ENCODE measurements at places on chromosomes 11 and 22. TPM values are rescaled to one million over a fixed set of nuclear protein-coding genes. Genes with fewer than 3 reads are reported as not detected.

The MFNG gene
- 3.7 TPM for total RNA-seq

The LMF2 gene
- 38.1 TPM for total RNA-seq

The OR4A16 gene
- total RNA-seq: not detected

The STK33 gene
- total RNA-seq: 13.3 TPM

The C22orf42 gene
- 0.78 TPM for total RNA-seq

The BLID gene
- total RNA-seq: not detected

The SYCE3 gene
- 0.46 TPM for total RNA-seq

The ISX gene
- not detected for total RNA-seq

- DNase-seq: no peak
- no peak overlapping the region for H3K27ac ChIP-seq
- no peak overlapping the region for H3K4me3 ChIP-seq
- H3K4me1 ChIP-seq: peaks cover 11% of the 10 kb centered on the region
- peaks cover 29% of the 10 kb centered on the region for H3K36me3 ChIP-seq
- no peaks in the 10 kb centered on the region for H3K27me3 ChIP-seq
These were observed 11.8 kb downstream of the HIKESHI start for GRCh38 chr11:86313793-86314192.

GRCh38 chr11:83282084-83282716, 4.0 kb downstream of the CCDC90B start:
- H3K4me1 ChIP-seq: peaks cover 29% of the 10 kb centered on the region
- peaks cover 24% of the 10 kb centered on the region for H3K36me3 ChIP-seq
- H3K4me3 ChIP-seq: no peak overlapping the region
- peak overlapping the region; percentile 13 for H3K27ac ChIP-seq
- no peaks in the 10 kb centered on the region for H3K27me3 ChIP-seq

GRCh38 chr11:123404676-123405075, 25.4 kb upstream of the GRAMD1B start:
- no peak overlapping the region for H3K27ac ChIP-seq
- DNase-seq: no peak
- H3K4me3 ChIP-seq: no peak overlapping the region
- peaks cover 29% of the 10 kb centered on the region for H3K27me3 ChIP-seq
- H3K36me3 ChIP-seq: no peaks in the 10 kb centered on the region
- H3K4me1 ChIP-seq: peaks cover 30% of the 10 kb centered on the region

DNA sequence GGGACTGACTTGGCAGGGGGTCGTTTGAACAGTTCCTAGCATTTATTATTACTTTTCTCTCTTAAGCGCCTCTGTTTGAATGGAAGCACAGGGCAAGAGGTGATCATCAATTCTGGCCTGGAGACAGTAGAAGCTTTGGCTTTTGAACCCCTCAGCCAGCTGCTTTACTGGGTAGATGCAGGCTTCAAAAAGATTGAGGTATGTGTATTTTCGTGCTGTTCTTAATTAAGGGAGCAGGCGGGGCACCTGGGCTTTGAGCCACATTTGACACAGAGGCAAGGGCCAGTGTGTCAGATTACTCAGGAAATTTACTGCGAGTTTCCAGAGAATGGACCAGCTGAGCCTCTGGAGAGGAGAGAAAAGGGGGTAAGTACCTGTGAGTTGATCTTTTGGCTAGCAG, 102.4 kb upstream of the SORL1-AS1 start:
- peaks cover 65% of the 10 kb centered on the region for H3K36me3 ChIP-seq
- H3K4me1 ChIP-seq: no peaks in the 10 kb centered on the region
- no peak for DNase-seq
- H3K4me3 ChIP-seq: no peak overlapping the region

- H3K4me3 ChIP-seq: no peak overlapping the region
- DNase-seq: no peak
- no peaks in the 10 kb centered on the region for H3K27me3 ChIP-seq
- no peaks in the 10 kb centered on the region for H3K4me1 ChIP-seq
These were observed 110.3 kb downstream of the LRRC32 start for GRCh38 chr11:76560219-76560618.

- peaks cover 62% of the 10 kb centered on the region for H3K27me3 ChIP-seq
- no peaks in the 10 kb centered on the region for H3K36me3 ChIP-seq
- H3K4me3 ChIP-seq: peak overlapping the region; percentile 10
- no peak for DNase-seq
These were observed 28.7 kb downstream of the EIF3F start for GRCh38 chr11:8015753-8016239.

DNA sequence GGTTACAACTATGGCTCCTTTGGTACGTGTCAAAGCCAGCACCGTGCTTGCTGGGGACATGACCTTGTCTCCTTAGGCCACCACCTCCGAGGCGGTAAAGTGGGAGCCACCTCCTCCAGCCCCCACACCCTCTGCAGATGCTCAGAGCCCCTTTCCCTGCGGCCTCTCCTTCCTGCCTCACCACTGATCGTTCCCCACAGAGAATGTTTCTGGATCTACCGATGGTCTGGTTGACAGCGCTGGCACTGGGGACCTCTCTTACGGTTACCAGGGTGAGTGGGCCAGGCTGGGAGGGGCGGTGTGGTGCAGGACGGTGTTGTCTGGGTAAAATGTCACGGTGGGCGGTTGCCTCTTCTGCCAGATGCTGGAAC, 8.9 kb downstream of the SIDT2 start:
- H3K27me3 ChIP-seq: no peaks in the 10 kb centered on the region
- 0 out of 2 replicates have a peak overlapping the region, but pooled peaks have one; percentile 49 for H3K27ac ChIP-seq
- H3K4me1 ChIP-seq: no peaks in the 10 kb centered on the region
- no peak for DNase-seq
- no peak overlapping the region for H3K4me3 ChIP-seq

DNA sequence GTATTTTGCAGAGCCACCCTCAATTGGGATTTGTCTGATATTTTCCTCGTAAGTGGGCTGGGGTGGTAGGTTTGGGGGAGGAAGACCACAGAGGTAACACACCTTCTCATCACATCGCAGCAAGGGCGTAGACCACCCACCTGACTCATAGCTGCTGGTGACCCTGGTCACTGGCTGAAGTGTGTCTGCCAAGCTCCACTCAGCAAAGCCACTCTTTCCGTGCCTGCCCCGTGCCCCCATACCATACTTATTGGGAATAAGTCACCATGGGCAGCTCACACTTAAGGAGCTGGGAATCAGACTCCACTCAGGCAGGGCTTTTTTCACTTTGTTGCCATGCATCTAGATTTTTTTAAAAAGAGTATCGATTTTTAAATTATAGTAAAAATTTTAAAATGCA, 111.6 kb downstream of the PHF21B start:
- peaks cover 6% of the 10 kb centered on the region for H3K4me1 ChIP-seq
- no peak overlapping the region for H3K4me3 ChIP-seq
- DNase-seq: no peak
- peaks cover 66% of the 10 kb centered on the region for H3K36me3 ChIP-seq
- no peak overlapping the region for H3K27ac ChIP-seq

GRCh38 chr11:124656774-124657630, 16.5 kb downstream of the SIAE start:
- DNase-seq: peak; percentile 31
- H3K4me3 ChIP-seq: 0 out of 2 replicates have a peak overlapping the region, but pooled peaks have one; percentile 6
- H3K36me3 ChIP-seq: no peaks in the 10 kb centered on the region
- 0 out of 2 replicates have a peak overlapping the region, but pooled peaks have one; percentile 18 for H3K27ac ChIP-seq
- peaks cover 3% of the 10 kb centered on the region for H3K27me3 ChIP-seq
- peaks cover 20% of the 10 kb centered on the region for H3K4me1 ChIP-seq

GRCh38 chr11:9753021-9753420, 89.1 kb downstream of the SWAP70 start:
- no peak for DNase-seq
- peak overlapping the region; percentile 62 for H3K27ac ChIP-seq
- H3K4me3 ChIP-seq: no peak overlapping the region
- peaks cover 35% of the 10 kb centered on the region for H3K4me1 ChIP-seq

DNA sequence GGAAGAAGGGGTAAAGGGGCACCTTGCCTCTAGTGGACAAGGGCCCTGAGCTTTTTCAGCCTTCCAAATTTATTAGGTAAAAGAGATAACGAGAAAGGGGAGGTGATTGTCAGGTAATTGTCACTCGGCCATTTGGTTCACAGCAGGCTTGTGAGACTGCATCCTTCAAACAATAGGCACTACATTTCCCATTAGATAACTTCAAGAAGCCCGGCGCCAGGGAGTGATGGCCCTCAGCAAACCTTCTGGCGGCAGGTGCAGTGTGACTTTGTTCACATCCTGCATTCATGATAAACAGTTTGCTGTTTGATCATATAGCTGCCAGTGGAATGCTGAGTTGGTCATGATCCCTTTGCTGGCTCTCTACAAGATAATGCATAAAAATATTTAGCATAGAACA, 185.1 kb downstream of the CWF19L2 start:
- H3K27ac ChIP-seq: no peak overlapping the region
- H3K27me3 ChIP-seq: no peaks in the 10 kb centered on the region
- DNase-seq: no peak
- H3K4me3 ChIP-seq: no peak overlapping the region
- H3K36me3 ChIP-seq: peaks cover 4% of the 10 kb centered on the region
- H3K4me1 ChIP-seq: 0 out of 2 replicates have a peak, but pooled peaks cover 2% of the 10 kb centered on the region

DNA sequence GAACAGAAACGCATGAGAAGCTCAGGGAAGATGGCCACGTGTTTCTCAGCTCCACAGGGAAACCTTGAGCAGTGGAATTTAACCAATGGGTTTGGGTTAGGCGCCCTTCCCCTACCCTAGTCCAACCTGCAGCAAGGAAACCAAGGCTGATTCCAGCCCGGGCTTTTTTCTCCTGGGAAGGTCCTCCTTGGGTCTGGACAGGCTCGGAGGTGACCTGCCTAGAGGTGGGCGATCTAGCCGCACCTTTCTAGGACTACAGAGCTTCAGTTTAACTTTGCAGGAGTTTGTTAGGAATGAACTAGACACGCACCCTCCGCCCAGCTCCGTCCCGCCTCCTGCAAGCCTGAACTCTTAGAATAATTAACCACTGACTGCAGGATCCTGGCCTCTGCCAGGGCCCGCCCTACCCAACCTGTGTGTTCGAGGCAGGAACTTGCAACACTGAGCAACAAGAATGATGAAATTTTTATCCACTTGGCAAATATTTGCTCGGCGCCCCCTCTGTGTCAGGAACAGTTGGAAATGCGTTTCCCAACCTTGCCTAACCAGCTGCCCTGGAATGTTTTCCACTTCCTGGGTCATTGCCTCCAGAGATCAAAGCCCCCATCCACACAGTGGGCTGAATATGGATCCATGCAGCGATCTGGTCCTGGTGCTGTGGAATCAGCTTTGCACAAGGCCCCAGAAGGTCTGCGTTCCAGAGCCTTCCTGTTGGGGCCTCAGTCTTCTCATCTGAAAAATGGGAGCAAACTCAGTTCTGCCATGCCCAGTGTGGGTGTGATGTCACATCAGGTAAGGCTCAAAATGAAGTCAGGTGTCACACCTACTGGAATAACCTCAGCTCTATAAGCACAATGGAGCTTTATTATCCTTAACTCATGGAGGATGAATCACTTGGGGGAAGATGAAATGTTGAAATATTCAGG, 13.3 kb downstream of the MPST start:
- 0 out of 2 replicates have a peak overlapping the region, but pooled peaks have one; percentile 30 for H3K27ac ChIP-seq
- H3K27me3 ChIP-seq: peaks cover 8% of the 10 kb centered on the region
- H3K4me3 ChIP-seq: no peak overlapping the region
- peaks cover 31% of the 10 kb centered on the region for H3K4me1 ChIP-seq
- H3K36me3 ChIP-seq: peaks cover 2% of the 10 kb centered on the region

DNA sequence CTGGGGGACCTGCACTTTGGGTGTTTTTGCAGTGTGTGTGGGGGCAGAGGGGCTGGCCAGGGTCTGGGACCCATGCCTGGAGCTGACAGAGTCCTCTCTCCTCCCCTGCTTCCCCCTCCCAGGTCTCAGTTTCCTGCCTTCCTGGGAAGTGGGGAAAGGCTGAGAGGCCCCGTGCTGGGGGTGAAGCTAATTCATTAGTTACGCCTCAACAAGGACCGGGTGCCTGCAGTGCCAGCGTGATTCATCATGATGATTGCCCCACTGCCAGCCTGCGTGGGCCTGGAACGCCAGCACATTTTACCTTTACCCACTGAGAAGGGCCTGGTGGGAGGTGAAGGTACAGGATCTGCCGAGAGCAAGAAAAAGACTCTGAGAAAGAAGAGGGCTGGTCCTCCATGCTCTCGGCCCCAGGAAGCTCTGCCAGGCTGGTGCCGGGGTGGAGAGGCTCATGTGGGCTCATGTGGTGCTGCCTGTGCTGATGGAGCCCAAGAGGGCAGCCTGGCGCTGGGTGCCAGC, 2.9 kb upstream of the LRRC10B start:
- H3K27me3 ChIP-seq: peaks cover 43% of the 10 kb centered on the region
- peaks cover 60% of the 10 kb centered on the region for H3K4me1 ChIP-seq
- H3K27ac ChIP-seq: no peak overlapping the region
- DNase-seq: no peak
- H3K36me3 ChIP-seq: no peaks in the 10 kb centered on the region
- H3K4me3 ChIP-seq: no peak overlapping the region

GRCh38 chr11:131356206-131356605, 14.2 kb upstream of the NTM start:
- DNase-seq: no peak
- no peaks in the 10 kb centered on the region for H3K27me3 ChIP-seq
- peaks cover 32% of the 10 kb centered on the region for H3K4me1 ChIP-seq
- H3K4me3 ChIP-seq: no peak overlapping the region
- H3K27ac ChIP-seq: no peak overlapping the region
- peaks cover 10% of the 10 kb centered on the region for H3K36me3 ChIP-seq

GRCh38 chr11:35487532-35488078, 37.8 kb downstream of the PAMR1 start:
- H3K27me3 ChIP-seq: peaks cover 12% of the 10 kb centered on the region
- DNase-seq: peak; percentile 80
- no peaks in the 10 kb centered on the region for H3K4me1 ChIP-seq

DNA sequence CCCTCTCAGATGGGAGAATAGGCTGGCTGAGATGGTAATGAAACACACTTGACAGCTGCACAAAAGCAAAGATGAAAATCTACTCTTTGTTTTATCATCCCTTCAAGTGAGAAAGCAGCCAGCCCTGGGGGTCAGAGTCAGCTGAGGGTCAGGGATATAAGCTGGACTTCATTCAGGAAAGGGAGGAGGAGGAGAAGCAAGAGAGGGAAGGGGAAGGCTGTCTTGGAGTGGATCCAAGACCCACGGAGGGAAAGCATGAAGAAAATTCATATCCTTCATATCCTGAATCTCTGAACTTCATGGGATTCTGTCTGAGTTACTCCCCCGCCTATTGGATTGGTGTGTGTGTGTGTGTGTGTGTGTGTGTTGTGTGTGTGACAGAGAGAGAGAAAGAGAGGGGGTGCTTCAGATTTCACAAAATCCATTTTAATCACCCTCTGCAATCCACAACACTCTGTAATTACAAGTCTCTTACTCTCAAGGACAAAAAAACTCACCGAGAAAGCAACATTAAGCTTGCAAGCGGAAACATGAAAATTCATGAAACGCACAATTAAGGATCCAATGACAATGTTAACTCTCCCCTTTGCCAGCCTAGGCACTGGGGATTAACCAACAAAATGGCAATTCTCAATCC, 327.7 kb downstream of the TENM4 start:
- no peak overlapping the region for H3K27ac ChIP-seq
- H3K36me3 ChIP-seq: no peaks in the 10 kb centered on the region
- DNase-seq: no peak
- no peak overlapping the region for H3K4me3 ChIP-seq
- peaks cover 10% of the 10 kb centered on the region for H3K4me1 ChIP-seq

- H3K27ac ChIP-seq: no peak overlapping the region
- no peak for DNase-seq
- peaks cover 22% of the 10 kb centered on the region for H3K4me1 ChIP-seq
- no peaks in the 10 kb centered on the region for H3K27me3 ChIP-seq
These were observed 9.8 kb downstream of the TOLLIP start for GRCh38 chr11:1299621-1300020.

Data from WTC11 (cell line).